ENCODE measurements at places on chromosomes 4 and X.

DNA sequence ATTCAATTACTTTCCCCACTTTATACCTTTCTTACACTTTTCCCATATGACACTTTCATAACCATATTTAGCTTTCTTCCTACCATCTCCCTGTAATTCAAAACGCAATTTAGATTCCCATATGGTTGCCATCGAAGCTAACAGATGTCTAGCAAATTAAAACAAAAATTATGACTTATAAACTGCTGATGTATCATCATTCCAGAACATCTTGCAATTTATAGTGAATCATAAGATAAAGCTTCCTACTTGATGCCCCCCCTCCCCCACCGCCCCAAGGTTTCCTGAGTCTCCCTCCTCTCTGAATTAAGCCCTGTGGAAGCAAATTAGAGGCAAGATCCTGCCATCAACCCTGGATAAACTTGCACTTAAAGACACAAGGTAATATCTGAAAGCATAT, 5.4 kb downstream of the TSPAN5 start:
- DNase-seq, result no peak

- no peak for DNase-seq
Measured at GRCh38 chr4:8167291-8167690, 8.7 kb upstream of the ABLIM2 start.

GRCh38 chrX:154513716-154514115, 2.3 kb downstream of the FAM3A start:
- no peak for DNase-seq

- DNase-seq, result no peak
Measured at GRCh38 chr4:54581807-54582206, 76.0 kb upstream of the KIT start.

DNA sequence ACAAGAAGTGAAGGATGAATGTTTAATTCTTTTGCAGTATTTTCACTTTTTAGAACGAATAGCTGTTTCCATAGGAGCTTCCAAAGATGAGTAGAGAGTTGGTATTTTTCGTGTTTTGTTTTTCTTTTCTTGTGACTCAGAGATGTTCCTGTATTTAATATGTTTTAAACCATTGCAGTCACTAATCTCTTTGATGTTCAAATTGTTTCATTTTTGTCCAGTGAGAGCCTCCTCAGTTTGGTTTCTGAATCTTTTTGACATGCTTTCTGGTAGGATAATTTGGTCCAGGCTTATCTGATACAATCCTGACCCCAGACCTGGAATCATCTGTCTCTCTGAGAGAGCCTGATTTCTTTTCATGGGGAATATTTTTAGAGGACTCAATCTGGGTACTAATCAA, 41.6 kb downstream of the BEX3 start:
- no peak for DNase-seq

GRCh38 chrX:78075787-78076389, 28.2 kb upstream of the PGK1 start:
- no peak for DNase-seq

GRCh38 chrX:154417157-154417556, 5.8 kb downstream of the TAFAZZIN start:
- no peak for DNase-seq

- no peak for DNase-seq
Measured at GRCh38 chrX:29254515-29254914, 667.3 kb downstream of the IL1RAPL1 start.

- no peak for DNase-seq
Measured at GRCh38 chr4:62096881-62097280, 896.8 kb downstream of the ADGRL3 start.

GRCh38 chr4:84578540-84579402, 4.2 kb upstream of the CDS1 start:
- no peak for DNase-seq

- DNase-seq, result no peak
Measured at GRCh38 chr4:167717495-167717894, 374.8 kb upstream of the ANXA10 start.

DNA sequence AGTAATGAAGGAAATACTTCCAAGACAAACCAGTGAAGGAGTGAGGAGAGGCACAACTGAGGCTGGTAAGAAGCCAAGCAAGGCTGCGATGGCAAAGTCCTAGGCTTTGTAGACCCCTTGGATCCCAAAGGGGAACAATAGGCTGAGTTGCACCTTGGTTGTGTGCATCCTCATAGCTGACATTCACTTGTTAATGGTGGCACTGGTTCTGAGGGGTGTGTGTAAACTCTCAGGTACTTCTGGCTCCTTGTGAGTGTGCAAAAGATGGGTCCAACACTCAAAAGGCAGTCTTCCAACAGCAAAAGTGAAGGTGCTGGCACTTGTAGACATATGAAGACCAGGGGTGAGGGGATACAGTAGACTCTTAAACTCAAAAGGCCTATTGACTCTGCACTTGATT, 60.5 kb downstream of the CCNG2 start:
- DNase-seq, result no peak

DNA sequence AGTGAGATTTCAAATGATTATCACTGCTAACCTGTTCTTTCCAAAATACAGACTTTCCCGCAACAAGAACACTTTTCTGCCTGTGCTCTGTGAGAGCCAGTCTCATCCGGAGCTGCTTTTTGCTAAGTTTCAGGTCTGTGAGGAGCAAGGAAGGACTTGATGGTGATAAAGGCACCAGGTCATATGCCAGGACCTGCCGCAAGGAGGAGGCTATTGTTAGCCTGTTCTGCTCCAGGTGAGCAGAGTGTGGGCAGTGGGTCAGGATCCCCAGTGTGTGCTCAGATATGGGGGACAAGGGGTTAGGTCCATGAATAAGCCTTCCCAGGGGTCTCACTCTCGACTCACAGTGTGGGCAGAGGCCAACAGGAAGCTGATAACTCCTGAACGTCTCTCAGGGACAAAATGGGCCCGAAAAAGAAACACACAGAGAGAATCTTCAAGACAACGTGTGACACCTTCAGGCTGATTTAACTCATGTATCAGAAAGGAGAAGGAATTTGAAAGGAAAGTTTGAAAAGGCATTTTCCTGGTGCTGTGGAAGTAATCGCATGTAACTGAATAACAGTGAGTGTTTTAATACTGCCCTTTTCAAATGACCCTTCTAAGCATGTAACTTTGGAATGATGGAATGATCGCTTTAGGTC, 57.7 kb upstream of the PDLIM3 start:
- no peak for DNase-seq

DNA sequence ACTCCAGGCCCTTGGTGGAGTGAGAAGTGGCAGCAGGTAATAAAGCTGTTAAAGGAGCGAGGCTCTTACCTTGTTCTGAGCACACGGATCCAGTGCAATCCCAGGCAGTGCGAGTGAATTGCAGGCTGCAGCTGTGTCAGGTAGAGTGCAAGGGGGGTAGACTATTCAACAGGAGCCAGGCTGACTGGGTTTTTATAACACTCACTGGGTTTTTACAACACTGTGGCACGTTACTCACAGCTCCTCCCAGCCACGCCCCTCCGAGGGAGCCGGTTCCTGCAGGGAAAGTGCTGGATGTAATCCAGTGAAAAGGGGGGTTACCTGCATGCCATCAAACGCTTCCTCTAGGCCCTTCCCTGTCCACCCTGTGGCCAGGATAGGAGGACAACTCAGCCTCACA, 358 bp downstream of the FGFBP1 start:
- DNase-seq, result no peak

- no peak for DNase-seq
Measured at GRCh38 chr4:75065909-75066308, 133.0 kb downstream of the PARM1 start.

Data from stimulated activated naive CD4-positive, alpha-beta T cell (primary cell).